SHP77 treated with DMSO at 0.1 percent for 48 hours (cell line): ENCODE measurements at places on chromosomes 5 and 9.

DNA sequence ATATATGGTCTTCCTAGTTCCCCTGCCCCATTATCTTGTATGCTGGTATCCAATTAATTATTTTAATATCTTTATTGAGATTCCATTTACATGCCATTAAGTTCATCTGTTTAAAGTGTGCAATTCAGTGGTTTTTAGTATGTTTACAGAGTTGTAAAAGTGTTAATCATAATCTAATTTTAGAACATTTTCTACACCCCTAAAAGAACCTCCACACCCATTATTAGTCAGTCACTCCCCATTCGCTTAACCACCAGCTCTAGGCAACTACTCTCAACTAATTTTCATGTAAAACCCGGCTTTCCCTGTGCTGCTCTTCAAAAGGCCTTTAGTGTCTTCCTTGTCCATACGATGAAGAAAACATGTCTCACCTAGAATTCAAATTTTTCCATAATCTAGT lies 20.8 kb upstream of the CAVIN4 start:
- DNase-seq = no peak

DNA sequence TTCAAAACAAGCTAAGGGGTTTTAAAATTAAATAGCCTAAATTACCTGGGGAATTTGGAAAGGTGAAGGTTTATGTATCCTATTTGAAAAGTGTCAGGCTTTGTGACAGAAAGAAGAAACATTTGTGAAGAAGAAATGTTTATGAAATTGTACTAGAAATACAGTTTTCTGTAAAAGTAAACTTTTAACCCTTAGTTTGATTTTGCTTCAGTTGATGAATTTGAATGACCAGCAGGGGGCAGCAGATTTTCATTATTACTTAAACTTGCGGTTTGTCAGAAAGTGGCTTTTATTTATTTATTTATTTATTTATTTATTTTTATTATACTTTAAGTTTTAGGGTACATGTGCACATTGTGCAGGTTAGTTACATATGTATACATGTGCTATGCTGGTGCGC lies 58.1 kb downstream of the NNT start:
- DNase-seq = peak; percentile 9

GRCh38 chr5:55623789-55624188 lies 88.3 kb downstream of the SLC38A9 start:
- DNase-seq = no peak

DNA sequence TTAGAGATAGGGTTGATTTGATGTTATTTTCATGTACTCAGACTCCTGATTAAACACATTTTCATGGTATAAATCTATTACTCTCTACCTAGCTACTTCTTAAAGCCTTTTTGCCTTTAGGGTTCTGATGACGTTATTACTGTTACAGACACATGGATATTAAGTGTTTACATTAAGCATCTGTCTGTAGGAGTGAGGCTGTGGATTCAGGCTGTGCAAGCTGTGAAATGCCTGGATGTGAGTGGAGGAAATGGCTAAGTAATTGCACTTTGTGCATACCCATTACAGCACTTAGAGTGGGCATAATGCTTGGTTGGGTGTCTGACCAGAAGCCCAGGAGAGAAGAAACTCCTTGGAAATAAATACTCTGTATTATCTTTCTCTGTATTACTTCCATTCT lies 186.8 kb downstream of the SNX18 start:
- no peak for DNase-seq

DNA sequence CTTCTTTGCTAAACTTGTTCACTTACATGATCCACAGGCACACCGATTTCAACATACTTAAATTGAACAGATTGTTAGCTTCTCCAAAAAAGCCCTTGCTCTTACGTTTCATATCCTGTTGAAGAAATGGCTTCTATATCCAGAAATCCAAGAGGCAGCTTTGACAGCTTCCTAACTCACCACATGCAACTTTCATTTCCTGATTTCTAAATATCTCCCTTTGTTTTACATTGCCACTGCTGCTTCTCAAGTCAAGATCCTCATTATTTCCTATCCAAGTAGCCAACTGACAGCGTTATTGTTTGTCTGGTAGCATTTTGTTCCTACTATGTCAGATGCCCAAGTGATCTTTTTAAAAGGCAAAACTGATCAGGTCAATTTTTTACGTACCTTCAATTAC lies 913.2 kb upstream of the TYRP1 start:
- no peak for DNase-seq

- DNase-seq = peak; percentile 16
Observed at GRCh38 chr9:128921881-128922763, 1.3 kb downstream of the PHYHD1 start.

- no peak for DNase-seq
Observed at GRCh38 chr5:109619021-109619460, 70.7 kb upstream of the MAN2A1 start.

- no peak for DNase-seq
Observed at GRCh38 chr5:76290321-76290757, 112.7 kb upstream of the IQGAP2 start.

DNA sequence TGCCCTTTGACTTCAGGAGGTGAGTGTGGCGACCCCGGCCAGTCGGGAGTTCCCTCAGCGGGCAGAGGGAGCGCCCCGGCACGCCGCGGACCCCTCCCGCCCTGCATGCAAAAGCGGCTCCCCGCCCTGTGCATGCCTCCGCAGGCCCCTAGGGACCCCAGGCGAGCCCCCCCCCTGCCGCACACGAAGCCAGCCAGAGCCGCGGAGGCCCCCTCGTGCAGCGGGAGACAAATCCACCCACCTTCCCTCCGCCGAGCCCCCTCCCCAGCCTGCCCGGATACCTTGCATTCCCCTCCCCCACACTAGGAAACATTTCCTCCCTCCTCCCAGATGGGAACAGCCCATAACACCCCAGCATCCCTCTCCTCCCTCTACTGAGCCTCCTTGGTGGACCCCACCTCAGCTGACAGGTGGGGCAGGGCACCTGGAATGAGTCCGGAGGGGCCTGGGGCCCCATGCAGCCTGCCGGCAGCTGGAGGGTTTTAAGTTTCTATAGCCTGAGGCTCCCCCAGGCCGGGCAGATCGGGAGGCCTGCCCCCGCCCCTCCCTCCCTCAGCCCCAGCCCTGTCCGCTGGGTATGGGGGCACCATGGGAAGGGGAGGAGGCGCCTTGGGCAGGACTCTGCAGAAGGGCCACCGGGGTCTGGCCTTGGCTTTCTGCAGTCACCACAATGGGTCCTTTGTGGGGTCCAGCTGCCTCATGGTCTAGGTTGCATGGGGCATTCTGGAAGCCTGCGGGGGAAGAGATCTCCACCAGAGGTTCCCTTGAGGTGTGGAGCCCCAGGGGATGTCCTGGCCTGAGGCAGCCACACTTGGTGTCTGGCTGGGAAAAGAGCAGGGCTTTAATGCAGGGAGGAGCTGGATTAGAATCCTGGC lies 601 bp downstream of the ERGIC1 start:
- DNase-seq = no peak

DNA sequence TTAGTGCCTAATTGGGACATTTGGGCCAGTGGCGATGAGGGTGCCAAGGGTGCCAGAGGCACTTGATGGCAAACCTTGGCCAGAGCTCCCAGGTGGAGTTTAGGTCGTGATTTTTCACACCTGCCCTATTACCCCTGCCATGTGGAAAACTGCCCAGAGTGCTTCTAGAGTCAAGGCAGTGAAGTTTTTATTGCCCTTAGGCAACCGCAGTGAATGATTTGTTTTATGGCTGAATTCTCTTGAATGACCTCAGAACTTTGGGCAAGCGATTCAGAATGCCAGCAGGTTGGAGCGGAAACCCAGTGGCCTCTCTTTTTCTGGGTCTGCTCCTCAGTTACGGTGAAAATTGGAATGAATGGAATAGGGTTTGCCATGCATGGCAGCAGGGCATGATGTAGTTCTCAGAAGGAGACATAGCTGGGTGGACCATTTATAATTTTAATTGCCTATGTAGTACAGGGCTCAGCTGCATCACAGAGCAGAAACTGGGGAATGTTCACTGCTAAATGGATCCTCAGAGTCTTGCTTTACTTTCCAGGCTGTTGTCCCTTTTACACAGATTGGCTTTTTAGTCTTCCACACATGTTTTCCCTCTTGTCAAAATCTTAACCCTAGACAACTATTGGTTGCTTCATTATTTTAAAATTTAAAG lies 820.0 kb upstream of the SEMA6A start:
- no peak for DNase-seq

- DNase-seq = no peak
Observed at GRCh38 chr5:126391386-126391785, 31.8 kb upstream of the GRAMD2B start.

DNA sequence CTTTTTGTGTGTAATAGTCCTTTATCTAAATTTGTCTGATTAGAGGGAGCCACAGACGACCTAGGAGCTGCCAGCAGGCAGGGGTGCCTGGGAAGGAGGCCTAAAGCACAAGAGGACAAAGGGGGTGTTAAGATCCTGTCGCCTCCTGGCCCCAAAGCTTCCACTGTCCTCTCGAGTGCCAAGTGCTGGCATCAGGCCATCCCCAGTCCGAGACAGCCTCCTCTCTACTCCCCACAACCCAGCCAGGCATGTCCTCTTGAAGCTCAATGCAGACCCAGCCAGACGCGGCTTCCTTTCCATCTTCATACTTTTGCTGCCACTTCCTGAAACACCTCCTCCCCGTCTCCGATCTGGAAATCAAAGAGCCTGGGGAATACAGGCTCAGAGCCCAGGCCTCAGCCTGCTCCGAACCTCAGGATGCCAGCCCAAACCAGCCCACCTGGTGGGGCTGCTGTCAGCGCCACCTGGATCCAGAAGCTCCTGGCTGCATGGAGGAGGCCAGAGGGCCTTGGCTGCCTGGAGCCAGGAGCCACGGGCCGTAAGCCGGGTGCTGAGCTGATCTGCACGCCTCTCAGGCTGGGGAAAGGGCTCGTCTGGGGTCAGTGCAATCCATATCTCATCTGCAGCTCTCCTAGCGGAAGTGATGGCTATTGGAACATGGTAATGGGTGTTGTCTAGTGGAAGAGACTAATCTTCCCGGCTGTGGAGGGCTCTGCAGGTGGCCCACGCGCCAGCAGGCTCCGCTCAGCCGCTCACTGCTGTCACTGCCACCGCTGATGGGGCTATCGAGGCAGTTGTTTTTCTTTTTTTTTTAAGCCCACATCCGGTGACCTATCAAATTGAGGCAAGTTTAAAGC lies 60.2 kb upstream of the FUBP3 start:
- DNase-seq = no peak

DNA sequence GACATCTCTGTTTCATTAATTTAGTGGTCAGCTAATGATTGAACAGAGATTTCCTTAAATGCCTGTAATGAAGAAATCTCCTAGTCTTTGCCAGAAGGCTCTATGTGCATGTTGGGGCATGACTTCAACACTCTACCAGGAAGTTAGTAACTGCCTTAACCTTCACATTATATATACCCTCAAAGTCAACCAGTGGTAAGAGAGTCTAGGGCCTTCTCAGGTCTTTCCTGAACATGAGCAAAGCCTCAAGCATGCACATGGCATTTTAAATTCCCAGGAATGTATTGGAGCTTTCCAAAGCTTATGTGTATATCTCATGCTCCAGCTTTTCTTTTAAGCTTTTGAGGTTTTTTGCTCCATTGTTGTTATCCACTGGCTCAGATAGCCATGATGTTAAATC lies 388.3 kb downstream of the ARRDC3 start:
- no peak for DNase-seq

DNA sequence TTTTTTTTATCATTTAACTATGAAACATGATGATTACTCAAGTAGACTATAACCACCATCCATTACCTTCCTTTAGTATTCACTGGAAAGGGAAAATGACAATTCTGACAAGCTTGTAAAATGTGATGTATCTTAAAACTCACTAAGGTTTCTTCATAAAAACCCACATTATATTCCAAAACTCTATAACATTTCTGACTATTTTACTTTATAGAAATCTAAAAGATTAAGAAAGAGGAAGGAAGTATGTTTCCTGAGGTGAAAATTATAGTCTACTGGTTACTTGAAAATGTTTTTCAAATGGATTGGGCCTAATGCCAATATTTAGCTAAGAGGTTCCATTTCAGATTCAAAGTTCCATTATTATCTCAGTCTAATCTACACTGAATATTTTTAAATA lies 1982.2 kb upstream of the C9orf72 start:
- DNase-seq = no peak

DNA sequence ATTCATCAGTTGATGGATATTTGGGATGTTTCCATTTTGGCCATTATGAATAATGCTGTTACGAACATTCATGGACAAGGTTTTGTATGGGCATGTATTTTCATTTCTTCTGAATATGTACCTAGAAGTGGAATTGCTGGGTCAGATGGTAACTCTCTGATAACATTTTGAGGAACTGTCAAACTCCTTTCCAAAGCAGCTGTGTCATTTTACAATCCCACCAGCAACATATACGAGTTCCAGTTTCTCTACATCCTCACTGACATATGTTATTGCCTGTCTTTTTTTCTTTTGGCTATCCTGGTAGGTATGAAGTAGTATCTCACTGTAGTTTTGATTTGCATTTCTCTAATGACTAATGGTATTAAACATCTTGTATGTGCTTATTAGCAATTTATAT lies 86.7 kb downstream of the PRKACG start:
- DNase-seq = no peak

- no peak for DNase-seq
Observed at GRCh38 chr5:158910782-158911692, 188.7 kb downstream of the EBF1 start.

GRCh38 chr9:84481231-84481630 lies 140.7 kb upstream of the SLC28A3 start:
- DNase-seq = no peak

DNA sequence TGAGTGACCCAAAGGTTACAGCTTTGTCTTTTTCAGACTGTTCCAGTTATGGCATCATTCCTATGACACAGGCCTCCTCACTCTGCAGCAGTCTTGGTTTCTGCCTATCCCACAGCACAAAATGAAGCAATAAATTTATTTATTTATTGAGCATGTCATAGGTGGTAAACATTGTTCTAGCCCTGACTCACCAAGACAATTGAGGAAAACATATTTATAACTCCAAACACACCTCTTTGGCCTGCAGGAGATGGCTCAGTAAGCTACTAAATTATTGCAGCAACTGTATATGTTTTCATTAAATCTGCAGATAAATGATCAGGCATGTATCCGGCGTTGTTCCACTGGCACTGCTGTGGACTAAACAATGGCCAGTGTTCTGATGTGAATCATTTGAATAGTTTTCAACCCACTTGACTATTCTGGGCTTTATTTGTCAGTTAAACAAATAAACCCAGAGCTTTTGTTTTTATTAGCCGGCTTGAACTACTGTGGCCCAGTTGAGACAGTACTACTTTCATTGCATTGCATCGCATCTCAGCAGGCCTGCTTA lies 83.2 kb downstream of the FOXD1 start:
- DNase-seq = no peak

GRCh38 chr5:65144136-65144871 lies 337.4 kb downstream of the ADAMTS6 start:
- DNase-seq = peak; percentile 4
